ENCODE measurements at places on chromosomes 11 and 22.

GRCh38 chr11:63564056-63564774, 1.0 kb upstream of the PLAAT2 start:
- DNase-seq = no peak

DNA sequence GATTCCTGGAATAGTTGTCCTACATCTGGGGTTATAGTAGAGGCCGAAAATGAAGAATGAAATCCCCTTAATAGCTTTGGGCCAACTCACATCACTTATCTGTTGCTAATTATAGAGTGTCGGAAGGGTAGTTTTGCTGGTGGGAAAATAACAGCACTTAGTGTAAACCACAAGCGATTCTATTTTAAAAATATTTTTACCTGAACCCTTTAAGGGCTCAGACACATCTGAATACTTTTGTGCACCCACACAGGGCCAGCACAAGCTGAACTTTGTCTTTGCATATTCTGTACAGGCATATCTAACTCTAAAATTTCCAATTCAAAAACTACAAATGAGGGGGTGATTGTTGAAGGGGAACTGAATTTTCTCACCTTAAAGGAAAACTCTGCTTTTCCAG, 27.6 kb downstream of the SLC6A5 start:
- no peak for DNase-seq

DNA sequence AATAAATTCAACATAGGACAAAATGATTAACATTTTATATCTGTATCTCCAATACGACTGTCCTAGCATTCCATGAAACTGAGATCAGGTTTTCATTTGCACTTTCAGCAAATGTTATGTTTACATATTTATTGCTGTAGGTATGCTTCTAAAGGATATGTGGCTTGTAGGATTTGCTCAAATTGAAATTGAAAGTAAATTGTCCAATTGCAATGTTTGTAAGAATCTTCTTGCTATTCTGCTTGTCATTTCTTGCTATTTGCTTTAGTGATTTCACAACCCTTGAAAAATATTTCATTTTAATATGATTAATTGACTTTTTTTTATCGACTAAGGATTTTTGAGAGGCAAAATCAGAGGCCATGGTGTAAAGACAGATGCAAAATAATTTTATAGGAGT, 904.2 kb upstream of the RAG2 start:
- DNase-seq = no peak

DNA sequence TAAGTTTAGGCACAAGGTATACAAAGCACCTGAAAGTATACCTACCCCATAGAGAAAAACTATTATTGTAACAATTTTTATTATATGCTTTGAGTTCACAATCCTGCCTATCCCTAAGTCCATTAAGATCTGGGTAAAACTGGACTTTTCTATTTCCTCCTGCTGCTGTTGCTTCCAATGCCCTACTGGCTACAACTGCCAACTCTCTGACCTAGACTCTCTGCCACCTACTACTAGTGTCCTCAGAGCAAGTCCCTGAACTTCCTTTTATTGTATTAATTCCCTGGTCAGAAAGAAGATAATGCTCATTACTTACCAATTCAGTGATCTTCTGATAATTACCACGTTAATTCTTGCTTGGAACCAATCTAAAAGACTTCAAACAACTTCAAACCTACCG, 70.3 kb downstream of the RBFOX2 start:
- DNase-seq = no peak

- no peak for DNase-seq
These were observed 477.9 kb downstream of the MIAT start for GRCh38 chr22:27135031-27135981.

DNA sequence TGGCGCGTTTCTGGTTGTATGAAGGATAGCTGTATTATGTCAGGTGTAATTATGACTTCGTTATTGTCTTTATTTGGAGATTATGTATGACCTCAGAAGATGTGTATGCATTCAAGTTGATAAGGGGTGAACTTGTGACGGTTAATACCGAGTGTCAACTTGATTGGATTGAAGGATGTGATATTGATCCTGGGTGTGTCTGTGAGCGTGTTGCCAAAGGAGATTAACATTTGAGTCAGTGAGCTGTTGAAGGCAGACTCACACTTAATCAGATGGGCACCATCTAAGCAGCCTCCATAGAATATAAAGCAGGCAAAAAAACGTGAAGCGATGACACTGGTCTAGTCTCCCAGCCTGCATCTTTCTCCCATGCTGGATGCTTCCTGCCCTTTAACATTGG, 15.3 kb upstream of the CD82 start:
- no peak for DNase-seq

GRCh38 chr11:85663753-85664614, 945 bp downstream of the CREBZF start:
- DNase-seq = peak; percentile 90
